ENCODE measurements at places on chromosomes 16 and 17. TPM values are rescaled to one million over a fixed set of nuclear protein-coding genes. Genes with fewer than 3 reads are reported as not detected.

RNF112 gene
- total RNA-seq, result 7.3 TPM

MYH11 gene
- 1,761 TPM for total RNA-seq

TEKT1 gene
- total RNA-seq, result not detected

DNA sequence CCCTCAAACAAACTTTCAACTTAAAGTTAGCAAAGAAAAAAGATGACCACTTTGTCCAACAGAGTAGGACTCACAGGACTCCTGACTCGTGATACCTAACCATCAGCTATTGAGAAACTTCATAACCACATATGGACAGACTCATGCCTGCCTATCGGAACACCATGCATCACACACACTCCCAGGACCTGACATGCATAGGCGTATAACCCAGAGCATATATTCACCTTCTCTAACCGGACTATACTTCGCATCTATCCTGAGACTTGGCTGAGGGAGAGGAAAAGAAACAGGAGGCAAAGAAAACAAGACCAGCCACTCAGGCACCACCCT, 2.2 kb downstream of the PIP4K2B start:
- DNase-seq, result no peak

DNA sequence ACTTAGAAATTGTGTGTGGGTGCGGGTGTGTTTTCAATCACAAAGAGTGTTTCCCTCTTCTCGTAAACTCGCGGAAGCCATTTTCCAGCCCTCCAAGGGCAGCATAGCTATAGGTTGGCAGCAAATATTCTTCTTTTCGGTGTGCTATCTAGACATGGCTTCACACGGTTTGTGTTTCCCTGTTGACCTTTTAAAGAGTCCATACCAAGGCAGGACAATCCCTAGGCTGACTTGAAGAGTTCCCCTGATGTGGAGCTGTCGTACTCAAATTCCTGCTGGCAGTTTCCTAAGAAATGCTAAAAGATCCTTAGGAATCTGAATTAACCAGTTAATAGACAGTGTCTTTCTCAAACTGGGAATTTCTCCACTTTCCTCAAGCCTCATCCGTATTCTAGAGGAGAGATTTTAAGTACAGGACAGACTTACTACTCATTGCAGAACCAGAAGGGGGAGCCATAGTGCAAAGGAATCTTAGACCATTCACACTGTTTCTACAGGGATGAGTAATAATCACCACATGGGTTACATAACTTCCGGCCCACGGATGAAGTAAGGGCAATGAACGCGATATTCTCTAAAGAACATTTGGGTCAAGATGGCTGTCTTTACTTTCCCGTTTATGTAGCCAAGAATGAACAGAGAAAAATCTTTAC, 288.6 kb upstream of the ELAC2 start:
- no peak for DNase-seq

- peak; percentile 71 for DNase-seq
These were observed 243.1 kb downstream of the SEC14L1 start for GRCh38 chr17:77383613-77384608.

DNA sequence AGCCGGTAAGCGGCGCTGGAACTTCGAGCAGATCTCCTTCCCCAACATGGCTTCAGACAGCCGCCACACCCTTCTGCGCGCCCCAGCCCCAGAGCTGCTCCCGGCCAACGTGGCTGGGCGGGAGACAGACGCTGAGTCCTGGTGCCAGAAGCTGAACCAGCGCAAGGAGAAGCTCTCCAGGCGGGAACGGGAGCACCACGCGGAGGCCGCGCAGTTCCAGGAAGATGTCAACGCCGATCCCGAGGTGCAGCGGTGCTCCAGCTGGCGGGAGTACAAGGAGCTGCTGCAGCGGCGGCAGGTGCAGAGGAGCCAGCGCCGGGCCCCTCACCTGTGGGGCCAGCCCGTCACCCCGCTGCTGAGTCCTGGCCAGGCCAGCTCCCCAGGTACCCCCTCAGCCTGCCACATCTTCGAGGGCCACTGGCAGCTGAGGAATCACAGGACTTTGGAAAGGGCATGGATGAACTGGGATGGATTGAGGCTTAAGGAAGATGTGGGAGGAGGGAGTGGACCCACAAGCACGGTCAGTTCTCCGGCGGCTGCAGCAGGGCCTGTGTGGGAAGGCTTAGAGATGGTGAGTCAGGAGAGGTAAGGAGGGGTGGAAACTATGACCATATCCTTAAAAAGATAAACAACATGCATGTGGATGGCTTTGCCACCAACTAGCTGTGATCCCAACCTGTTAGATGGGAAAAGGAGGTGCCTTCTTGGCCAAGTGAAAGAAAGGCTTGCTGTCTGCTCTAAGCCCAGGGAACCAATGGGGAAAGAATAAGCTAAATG, 3.4 kb upstream of the LLGL2 start:
- DNase-seq, result no peak

GRCh38 chr17:4018446-4018845, 54.2 kb upstream of the ATP2A3 start:
- no peak for DNase-seq

DNA sequence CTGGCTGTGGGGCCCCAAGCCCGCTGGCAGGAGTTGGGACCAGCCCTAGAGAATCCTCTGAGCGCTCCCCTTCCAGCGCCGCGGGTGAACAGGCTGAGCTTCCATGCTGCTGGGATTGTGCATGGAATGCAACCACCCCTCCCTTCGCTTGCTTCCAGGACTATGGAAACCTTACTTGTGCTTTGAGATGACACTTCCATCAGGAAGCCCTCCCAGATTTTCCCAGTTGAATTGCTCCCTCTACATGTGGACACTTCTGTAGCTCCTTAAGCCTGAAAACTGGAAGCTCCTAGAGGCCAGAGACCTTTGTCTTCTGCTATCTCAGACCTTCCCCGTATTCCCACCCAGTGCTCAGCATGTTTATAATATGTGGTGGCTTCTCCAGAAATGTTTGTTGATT, 213.2 kb upstream of the RPL38 start:
- DNase-seq, result no peak

- no peak for DNase-seq
These were observed 75.9 kb upstream of the IRX6 start for GRCh38 chr16:55248058-55248457.

Measured in mucosa of gallbladder (tissue), 1 donor.